Fibroblast of skin of scalp (primary cell): ENCODE measurements at places on chromosomes 13 and 19.
A peak's percentile ranks its signal among the peaks of the same experiment; 100 is the strongest.

GRCh38 chr19:18975011-18975410, 34.0 kb upstream of the HOMER3 start:
- no peak for DNase-seq

DNA sequence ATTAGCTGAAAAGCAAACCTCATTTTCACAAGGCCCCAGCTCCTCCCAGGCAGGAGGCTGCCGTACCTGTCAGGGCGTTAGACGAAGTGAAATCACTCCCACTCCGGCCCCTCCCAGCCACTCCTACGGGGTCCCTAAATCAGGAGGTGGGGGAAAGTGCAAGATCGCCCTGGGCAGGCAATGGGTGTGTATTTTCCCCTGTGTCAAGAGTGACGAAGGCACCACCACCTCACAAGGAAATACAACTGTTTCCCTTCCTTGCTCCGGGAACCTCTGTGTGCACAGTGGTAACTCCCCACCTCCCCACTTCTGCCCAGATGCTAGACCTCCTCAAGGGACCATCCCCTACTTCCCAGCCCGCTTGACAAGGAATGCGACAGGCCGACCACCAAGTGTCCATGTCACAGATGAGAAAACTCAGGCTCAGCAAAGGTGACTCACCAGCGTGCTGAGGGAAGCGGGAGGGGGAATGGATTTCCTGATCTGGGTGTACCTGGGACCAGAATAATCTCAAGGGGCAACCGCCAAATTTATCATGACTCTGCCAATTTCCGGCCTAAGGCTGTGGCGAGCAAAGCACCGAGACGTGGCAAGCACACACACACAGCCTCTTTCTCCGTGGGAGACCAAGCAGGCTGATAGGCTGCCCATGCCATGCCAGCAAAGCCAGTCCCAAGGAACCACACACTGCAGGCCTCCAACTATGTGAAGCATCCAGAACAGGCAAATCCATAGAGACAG, 7.3 kb downstream of the PPP6R1 start:
- DNase-seq: peak; percentile 10

GRCh38 chr19:49475995-49476880, 2.2 kb downstream of the FLT3LG start:
- DNase-seq: peak; percentile 57

GRCh38 chr13:36764957-36765356, 54.1 kb upstream of the RFXAP start:
- peak; percentile 22 for DNase-seq

- no peak for DNase-seq
These were observed 1421.3 kb downstream of the OLFM4 start for GRCh38 chr13:54449922-54450321.

DNA sequence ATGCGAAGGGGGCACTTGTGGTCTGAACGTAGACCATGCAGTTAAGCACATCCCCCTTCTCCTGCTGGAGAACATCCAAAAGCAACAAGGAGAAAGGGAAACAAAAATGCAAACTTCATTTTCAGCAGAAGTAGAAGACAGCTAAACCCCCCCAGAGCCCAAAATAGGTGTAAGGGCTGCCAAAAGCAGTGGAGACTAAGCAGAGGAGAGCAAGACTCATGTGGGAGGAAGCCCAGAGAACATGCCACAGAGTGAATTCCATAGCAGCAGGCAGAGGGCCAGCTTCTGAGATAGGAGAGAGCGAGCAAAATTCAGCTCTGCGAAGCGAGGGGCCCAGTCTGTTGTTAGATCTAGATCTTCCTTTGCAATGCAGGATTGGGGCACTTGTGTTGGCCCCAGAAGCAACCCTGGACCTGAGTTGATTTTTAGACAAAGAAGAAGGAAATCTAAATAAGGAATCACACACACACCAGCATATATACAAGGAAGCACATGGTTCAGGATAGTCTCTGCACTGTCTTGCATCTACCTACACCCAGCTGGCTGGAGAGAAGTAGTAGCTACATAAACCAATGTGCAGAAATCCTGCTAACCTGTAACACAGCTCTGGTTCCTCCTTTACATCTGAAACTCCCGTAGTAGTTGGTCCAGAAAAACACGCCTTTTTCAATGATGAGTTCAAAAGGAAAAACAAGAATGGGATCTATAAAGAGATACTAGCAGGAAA, 199.6 kb downstream of the SPRY2 start:
- DNase-seq: peak; percentile 82

DNA sequence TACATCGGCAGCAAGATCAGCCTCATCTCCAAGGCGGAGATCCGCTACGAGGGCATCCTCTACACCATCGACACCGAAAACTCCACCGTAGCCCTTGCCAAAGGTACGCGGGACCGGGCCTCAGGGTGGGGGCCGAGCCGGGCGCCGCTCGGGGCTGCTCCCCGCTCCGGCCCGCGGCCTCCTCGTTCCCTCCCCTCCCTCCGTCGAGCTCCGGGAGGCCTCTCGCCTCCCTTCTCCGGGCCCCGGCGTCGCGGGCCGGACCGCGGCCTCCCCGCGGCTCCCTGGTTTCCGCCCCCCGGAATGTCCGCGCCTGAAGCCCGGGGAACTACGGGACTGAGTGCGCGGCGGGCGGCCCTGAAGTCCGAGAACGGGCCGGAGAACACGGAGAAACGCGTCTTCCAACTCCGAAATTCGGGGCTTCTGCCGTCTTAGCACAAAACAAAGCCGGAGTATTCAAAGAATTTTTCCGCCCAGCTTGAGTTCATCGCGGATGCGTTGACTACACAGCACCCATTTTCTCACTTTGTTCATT, 423 bp downstream of the LSM14A start:
- no peak for DNase-seq

DNA sequence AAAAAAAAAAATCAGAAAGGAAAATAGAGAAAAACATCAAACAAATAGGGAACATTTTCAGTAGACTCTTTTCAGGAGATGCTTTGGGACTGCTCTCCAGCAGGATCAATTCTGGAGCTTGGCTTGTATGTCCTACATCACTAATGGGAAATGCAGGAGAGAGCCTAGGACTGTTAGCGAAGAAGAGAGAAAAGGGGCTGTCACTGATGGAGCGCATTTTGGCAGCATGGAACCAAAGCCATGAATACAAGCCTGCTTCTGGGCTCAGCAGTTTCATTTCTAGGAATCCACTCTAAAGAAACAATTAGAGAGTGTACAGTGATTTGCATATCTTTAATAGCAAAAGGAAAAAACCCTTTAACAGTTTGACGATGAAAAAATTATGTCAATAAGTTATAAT, 203.9 kb downstream of the NUFIP1 start:
- DNase-seq: no peak

GRCh38 chr19:11361037-11361770, 6.0 kb downstream of the PLPPR2 start:
- DNase-seq: no peak

DNA sequence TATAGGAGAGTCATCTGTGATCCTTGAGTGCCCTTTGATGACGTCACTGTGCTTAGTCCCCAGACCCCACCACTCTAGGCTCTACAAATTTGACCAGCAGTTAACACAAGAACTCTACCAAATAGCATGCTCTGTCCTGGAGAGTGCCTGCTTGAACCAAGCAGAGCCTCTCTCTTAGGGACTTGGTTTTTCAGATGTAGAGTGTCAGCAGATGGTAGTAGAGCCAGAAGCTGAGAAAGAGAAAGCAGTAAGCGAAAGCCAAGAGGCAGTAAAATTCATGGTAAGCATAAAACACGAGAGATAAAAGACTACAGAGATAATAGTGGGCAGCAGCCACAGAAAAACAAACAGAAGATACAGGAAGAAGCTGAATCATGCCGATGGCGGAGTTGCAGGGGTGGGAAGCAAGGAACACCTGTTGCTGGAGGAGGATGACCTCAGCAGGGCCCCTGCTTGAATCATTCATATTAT, 193.3 kb downstream of the SLC7A1 start:
- DNase-seq: no peak

GRCh38 chr19:45419396-45419795, 4.3 kb downstream of the ERCC1 start:
- DNase-seq: no peak

- no peak for DNase-seq
These were observed 1.9 kb upstream of the ZNF653 start for GRCh38 chr19:11507370-11508078.

- no peak for DNase-seq
These were observed 14.4 kb downstream of the LIG4 start for GRCh38 chr13:108200781-108201398.

GRCh38 chr19:54431255-54431838, 16.1 kb downstream of the TTYH1 start:
- DNase-seq: no peak

DNA sequence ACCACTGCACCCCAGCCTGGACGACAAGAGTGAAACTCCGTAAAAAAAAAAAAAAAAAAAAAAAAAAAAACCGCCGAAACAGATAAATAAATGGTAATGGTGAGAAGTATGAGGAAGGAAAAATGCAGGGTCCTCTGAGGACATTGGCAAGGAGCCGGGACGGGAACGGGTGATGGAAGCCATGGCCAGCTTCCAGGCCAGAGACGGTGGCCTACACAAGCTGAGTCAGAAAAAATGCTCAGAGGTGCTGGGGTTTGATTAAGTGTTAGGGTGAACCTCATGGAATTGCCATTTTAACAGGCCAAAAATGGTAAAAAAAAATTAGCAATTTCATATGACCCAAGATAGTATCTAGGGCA, 866 bp upstream of the ZSWIM4 start:
- peak; percentile 97 for DNase-seq

- peak; percentile 67 for DNase-seq
These were observed 3.1 kb upstream of the TNFAIP8L1 start for GRCh38 chr19:4636151-4636717.

GRCh38 chr19:16297575-16298178, 26.9 kb upstream of the KLF2 start:
- DNase-seq: no peak

- DNase-seq: no peak
These were observed 58.1 kb upstream of the IPO5 start for GRCh38 chr13:97895383-97895782.

- DNase-seq: no peak
These were observed 476.7 kb downstream of the RFC3 start for GRCh38 chr13:34294483-34295129.

DNA sequence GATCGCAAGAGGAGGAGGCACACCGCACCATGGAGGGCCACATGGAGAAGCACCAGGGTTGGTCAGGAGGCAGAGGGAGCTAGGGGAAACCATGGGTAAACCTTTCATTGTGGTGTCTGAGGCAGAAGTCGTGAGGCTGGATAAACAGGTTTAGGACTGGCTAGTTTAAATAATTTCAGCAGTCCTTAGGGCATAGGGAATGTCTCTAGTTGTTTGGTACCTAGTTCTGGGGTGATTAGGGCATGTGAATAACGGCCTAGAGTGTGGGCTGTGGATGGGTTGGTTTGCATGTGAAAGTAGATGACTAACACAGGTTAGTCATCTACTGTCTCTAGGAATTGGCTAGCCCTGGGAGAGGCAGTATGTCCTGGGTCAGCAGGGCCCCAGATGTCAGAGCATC, 102.3 kb downstream of the STOML3 start:
- DNase-seq: peak; percentile 7

DNA sequence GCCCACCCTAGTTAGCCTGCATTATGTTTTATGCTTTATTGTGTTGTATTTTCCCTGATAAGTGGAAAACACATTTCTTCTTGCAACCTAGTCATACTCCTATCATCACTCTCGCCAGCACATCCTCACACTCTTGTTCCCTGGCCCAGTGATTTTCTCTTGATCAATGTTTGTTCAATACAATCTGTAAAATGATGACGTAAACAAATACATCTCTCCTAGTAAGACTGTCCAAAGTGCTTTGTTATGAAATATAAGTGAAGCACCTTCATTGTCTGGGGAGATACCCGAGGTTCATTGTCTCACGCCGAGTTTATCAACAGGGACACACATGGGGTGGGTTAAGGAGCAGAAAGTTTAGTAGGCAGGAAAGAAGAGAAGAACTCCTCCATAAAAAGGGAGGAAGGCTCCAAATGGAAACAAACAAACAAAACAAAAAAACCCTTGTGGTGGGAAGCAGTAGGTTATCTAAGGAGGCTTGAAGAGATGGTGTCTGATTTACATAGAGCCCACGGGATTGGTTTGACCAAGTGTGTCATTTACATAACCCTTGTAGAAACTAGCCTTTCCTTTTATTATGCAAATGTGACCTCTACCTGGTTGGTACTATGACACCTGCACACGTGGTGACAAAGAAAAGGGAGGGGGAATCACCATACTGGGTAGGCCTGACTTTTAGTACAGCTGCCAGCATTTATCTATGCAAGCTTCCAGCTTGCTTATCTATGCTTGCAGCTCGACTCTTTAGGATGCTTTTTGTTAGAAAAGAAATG, 1317.9 kb upstream of the SPRY2 start:
- DNase-seq: no peak

DNA sequence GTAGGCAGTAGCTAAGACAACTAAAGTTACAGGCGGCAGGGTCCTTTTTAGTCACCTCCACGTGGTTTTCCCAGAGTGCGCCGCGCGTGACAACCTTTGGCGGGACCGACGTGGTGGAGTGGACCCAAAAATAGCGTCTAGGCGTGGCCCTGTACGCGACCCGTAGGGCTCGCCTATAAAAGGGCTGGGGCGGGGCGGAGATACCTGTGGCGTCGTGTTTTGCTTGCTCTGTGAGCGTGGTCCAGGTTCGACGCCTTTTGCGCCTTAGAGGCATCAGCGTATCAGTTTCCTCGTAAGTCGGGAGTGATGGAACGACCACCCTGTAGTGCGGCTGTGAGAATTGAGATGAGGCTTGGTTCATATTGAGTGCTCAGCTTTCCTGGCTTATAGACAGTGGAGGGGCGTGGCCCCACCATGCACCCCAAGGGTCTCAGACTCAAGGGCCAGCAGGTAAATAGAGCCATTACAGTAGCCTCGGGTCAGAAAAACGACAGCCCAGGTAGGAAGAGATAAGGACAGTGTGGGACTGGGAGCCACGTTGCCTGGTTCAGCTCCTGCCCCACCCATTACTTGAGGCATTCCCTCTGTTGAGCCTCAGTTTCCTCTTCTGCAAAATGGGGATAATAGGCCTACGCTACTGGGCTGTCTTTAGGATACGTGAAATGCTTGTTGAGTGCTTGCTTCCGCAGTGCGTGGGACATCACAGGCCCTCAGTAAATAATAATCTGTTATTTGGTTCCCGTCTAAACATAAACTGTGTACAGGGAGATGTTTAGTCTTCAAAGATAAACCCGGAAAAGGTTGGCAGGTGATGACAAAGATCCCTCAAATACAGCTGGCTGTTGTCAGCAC, 693 bp upstream of the TMED1 start:
- peak; percentile 91 for DNase-seq

GRCh38 chr13:63954683-63955082, 2539.0 kb upstream of the PCDH20 start:
- DNase-seq: no peak

DNA sequence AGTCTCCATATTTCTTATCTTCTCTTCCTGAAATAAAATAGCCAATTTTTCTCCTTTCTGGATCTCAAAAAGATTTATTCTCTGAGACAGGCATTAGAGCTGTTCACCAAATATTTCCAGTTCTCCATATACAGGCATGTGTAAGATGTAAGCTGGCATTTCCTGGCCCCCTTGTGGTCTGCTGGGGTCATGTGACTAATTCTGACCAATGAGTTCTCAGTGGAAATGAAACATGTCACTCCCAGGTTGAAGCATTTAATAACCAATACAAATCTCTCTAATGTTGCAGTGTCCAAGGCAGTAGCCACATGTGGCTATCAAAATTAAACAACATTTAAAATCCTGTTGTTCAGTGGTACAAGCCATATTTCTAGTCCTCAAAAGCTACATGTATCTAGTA, 14.8 kb upstream of the CACNA1A start:
- DNase-seq: peak; percentile 31

- DNase-seq: no peak
These were observed 8.3 kb upstream of the NANOS3 start for GRCh38 chr19:13868663-13869062.

GRCh38 chr13:94315188-94315587, 164.3 kb downstream of the DCT start:
- DNase-seq: no peak
